ENCODE measurements at places on chromosomes 6 and 20. TPM values are rescaled to one million over a fixed set of nuclear protein-coding genes. Genes with fewer than 3 reads are reported as not detected.

DNA sequence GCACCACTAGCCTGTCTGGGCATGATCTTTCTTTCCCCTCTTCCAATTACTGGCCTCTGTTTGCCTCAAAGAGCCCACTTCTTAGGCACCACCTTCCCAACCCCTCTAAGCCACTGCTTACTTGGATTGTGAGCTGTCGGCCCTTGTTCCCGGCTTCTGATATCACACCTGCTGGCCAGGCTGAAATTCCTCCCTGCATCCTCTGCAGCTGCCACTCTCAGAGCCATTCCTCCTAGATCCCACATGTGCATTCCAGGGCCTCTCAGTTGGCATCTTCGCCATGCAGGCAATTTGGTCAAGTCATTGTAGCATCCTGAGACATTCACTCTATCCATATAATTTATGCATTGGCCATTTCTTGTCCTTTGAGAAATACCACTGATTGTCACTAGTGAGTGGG is 135.9 kb downstream of the OLIG3 start:
- no peak for DNase-seq

GRCh38 chr20:34512955-34513419 is 3.2 kb upstream of the DYNLRB1 start:
- DNase-seq, result no peak

GRCh38 chr6:128240024-128240428 is 280.4 kb downstream of the PTPRK start:
- DNase-seq, result no peak

- DNase-seq, result no peak
Measured at GRCh38 chr6:44422531-44422930, 35.0 kb downstream of the CDC5L start.

- peak; percentile 11 for DNase-seq
Measured at GRCh38 chr6:164097551-164098398, 683.3 kb downstream of the QKI start.

DNA sequence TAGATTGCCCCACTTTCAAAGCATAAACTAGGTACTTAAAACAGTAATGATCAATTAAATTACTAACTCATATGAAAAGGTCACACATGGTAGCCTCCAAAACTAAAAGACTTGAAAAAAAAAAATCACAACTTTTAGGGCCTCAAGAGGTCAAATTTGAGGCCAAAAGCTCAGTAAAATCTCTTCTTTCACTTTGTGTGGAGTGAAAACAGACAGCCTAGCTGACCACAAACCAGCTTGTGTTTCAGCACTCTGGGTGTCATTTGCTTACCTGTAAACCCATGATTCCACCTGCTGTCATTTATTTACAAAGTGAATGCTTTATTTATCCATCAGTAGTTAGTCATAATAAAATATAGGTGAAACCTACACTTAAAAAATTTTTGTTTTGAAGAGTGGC is 34.0 kb downstream of the GNAS start:
- DNase-seq, result no peak

DNA sequence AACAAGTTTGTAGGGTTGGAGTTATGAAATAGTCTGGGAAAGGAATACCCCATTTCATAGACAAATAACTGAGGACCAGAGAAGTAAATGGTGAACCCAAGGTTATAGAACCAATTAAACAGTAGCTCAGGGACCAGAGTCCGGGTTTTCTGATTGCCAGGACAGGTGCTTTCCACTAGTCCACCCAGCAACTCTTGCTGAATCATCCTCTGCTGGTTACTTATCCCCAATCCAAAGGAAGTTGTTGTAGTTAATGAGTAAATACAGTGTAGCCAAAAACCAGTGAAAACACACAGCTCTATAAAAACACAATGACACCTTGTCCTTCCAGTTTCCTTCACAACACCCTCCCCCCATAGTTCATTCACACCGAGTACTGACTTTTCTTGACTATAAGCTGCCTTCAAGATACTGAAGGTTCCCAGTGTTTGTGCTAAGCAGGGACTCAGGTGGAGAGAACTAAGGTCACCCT is 766 bp upstream of the TINAG start:
- no peak for DNase-seq

- DNase-seq, result no peak
Measured at GRCh38 chr20:46206025-46206424, 87.9 kb downstream of the CD40 start.

- no peak for DNase-seq
Measured at GRCh38 chr6:6869094-6869493, 238.7 kb upstream of the RREB1 start.

DNA sequence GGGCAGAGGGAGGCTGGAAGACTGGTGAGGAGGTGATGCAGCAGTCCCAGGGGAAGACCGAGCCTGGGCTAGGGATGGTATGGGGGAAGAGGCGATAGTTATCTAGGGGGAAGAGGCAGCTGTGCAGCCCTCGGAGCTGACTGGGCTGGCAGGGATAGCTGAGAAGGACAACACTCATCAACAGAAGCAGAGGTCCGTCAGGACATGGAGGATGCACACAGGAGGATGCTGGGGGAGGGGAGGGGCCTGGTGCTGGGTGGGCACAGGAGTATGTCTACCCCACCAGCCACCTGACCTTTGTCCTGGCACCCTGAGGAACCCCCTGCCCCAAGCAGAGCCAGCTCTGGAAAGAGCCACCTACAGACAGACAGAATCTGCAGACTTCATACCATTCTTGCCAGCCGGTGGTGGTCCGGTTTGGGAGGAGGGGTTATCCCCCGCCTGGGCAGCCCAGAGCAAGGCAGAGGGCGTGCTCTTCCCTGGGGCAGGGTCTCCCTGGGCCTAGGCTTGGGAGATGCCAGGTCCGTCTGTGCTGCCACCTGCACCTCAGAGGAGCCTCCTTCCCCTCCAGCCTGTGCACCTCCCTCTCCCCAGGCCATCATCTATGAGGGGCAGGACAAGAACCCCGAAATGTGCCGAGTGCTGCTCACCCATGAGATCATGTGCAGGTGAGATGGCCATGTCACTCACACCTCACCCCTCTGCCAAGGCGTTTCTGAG is 14.9 kb downstream of the EBF4 start:
- no peak for DNase-seq

- no peak for DNase-seq
Measured at GRCh38 chr6:7313505-7314165, 636 bp upstream of the SSR1 start.

GRCh38 chr20:37231947-37232630 is 29.5 kb downstream of the GHRH start:
- no peak for DNase-seq

Gene MUCL3
- polyA plus RNA-seq, result not detected

DNA sequence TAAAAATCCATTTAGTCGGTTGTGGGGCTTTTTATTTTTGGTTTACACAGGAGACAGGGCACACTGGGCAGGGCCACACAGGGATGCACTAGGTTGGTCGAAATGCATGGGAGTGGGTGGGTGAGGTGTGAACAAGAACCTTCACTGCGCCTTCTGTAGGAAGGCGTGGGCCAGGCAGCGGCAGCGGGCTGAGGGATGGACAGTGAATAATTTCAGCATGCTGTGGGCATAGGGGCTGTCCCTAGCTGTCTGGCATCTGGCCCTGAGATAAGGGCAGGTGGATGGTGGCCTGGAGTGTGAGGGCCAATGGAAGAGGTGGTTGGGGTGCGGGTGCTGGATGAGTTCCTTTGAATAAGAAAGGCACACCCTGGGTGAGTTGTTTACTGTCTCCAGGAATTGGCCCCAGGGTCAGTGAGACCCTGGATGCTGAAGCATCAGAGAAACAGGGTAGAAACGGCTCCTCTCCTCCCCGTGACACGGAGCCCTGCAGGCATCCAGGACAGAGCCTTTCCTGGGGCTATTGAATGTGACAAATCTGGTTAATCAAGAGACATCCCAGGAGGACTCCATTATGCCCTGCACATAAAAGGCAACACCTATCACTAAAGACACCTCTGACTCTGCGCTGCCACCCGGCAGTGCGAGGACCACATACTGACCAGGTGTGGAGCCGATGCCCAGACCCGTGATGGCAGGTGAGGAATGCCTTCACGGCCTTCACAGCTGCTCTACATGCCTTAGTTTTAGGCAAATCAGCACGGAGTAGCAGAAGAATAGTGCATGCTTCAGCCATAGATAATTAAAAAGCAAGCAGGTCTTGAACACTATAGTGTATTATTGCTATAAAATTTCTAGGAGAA is 123.0 kb upstream of the SNX9 start:
- DNase-seq, result no peak

Gene SLC22A16
- polyA plus RNA-seq, result 0.53 TPM

DNA sequence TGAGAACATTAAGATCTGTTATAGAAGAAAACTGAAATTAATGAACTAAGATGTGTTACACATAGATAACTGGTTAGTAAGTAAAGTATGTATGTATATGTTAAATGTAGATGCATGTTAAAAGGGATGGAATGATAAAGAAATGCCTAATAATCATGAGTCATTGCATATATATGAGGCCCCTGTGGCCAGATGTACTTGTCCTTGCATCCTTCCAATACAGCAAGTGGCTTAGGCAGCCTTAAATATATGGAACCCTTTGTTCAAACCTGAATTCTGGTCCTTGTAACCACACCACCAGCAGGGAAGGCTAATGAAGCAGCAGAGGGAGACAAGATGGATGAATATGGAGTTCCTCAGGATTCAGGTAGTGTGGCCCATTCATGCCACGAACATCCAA is 9.8 kb upstream of the AKAP7 start:
- DNase-seq, result no peak

GRCh38 chr6:80939898-80940297 is 812.6 kb downstream of the TENT5A start:
- DNase-seq, result no peak

Gene PTCRA
- polyA plus RNA-seq, result not detected
